Activated CD8-positive, alpha-beta memory T cell treated with anti-CD3 and anti-CD28 coated beads, Interleukin-2, amount 50 U/mL, for 48 hours (primary cell): ENCODE measurements at places on chromosomes 5 and 9.

DNA sequence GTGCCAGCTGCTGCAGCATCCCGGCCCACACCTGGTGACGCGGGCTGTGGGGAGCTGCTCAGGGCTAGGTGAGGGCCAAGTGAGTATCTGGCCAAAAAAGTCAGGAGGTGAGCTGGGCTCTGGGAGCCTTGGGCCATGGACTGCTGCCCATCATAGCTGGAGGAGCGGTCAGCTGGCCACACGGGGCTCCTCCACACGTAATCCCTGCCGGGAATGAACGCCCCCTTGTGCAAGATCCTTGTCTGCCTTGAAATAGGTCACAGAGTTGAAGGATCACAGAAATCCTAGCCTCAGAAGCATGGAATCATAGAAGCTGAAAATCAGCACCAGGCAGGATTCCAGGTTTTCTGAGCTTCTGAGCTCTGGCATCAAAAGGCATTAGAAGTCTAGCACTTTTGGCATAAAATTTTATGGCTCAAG is 16.8 kb upstream of the COL27A1 start:
- no peak for DNase-seq

DNA sequence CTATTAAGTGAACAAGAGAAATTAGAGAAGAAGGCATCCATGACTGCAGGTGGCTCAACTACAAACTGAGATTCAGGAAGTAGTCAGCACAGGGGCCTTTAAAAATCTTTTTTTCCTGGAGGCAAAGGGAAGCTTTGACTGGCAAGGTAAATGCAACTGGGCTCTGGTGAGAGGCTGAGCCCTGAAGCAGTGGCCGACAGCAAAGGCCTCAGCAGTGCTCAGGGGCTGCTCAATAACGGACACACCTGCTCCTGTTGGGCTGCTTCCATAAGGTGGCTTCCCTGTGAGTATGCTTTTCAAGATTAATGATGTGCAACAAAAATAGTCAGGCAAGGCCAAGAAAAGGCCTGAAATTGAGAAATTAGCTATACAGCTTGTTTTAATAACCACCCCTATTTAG is 134.2 kb upstream of the RGMB start:
- no peak for DNase-seq

DNA sequence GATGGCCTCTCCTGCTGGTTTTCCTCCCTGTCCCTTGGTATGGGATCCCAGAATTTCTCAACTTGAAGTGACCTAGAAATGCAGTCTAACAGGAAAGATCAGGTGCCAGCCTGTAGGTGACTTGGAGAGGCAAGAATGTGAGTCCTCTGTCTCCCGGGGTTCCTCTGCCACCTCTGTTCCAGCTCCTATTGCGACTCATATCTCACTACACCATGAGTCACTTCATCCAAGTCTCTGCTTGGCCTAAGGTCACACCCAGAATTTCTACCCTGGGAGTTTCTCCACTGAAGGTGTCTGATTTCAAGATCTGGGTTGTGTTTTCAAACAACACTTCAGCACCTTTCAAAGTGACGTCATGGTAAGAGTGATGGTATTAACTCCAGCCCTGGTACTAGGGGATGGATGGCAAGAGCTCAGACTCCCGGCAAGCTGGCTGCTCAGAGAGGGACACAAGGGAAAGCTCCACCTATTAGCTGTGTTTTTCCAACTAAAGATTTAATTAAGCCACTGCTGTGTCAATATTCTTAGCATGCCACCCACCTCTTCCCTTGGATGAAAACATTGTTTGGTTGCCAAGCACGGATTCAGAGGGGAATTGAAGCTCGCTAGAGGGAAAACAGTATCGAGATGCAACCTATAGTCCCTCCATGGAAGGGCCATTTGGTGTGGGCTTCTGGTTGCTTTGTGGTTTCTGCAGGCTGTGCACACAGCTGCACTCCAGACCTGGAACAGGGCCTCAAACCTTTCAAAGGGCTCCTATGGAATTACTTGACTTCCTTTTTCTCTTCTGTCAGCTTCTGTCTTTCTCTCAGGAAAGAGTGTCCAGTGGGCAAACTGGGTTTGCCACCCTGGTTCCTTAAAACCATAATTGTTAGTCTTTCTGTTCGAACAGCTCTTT is 205.7 kb downstream of the GAS1 start:
- DNase-seq = no peak

- DNase-seq = no peak
These were observed 78.5 kb upstream of the TBC1D2 start for GRCh38 chr9:98333703-98334582.

- DNase-seq = no peak
These were observed 25.2 kb downstream of the ZNF366 start for GRCh38 chr5:72482046-72482445.

DNA sequence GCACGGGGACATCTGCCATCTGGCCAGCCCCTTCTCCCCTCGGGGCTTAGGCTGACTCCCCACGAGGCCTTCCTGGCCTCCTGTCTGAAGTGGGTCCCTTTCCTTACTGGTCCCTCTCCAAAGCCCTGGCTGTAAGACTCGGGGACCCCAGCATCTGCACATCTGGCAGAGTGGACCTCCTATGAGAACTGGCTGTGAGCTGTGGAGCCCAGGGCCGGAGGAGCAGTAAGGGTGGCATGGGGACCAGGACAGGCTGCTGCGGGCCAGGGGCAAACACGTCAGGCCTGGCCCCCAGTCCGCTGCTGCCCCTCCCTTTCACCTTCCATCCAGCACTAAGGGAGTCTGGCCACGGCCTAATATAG is 33.8 kb downstream of the EXOC3 start:
- DNase-seq = no peak

- no peak for DNase-seq
These were observed 88.0 kb downstream of the NLN start for GRCh38 chr5:65809817-65810531.

DNA sequence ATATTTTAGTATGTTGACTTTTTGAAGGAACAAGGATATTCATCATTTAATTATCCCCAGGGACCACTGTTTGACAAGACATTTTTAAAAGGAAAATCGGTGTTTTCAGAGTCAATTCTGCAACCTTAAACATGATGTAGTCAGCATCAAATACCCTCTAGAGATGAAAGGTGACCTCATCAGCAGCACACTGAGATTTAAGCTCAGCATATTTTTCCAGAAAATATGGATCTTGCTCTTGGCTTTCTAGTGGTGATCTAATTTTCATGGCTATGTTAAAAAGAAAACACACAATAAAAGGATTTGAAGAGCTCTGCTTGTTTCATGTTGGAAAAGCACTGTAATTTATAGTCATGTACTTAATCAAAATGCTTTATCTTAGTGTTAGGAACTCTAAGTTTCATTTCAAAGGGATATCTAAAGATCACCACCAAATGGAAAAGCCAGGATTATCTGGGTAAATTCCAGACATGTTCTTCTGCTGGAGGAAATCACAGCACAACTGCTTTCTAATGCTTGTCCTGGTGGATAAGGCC is 487.2 kb downstream of the ENC1 start:
- DNase-seq = no peak

- no peak for DNase-seq
These were observed 61.0 kb upstream of the C5orf58 start for GRCh38 chr5:170171811-170172210.
